Stimulated activated CD4-positive, alpha-beta T cell treated with anti-CD3 and anti-CD28 coated beads, Interleukin-2, amount 100 ng/mL, for 4 hours (primary cell): ENCODE measurements at places on chromosomes 5 and 9.
A peak's percentile ranks its signal among the peaks of the same experiment; 100 is the strongest.

DNA sequence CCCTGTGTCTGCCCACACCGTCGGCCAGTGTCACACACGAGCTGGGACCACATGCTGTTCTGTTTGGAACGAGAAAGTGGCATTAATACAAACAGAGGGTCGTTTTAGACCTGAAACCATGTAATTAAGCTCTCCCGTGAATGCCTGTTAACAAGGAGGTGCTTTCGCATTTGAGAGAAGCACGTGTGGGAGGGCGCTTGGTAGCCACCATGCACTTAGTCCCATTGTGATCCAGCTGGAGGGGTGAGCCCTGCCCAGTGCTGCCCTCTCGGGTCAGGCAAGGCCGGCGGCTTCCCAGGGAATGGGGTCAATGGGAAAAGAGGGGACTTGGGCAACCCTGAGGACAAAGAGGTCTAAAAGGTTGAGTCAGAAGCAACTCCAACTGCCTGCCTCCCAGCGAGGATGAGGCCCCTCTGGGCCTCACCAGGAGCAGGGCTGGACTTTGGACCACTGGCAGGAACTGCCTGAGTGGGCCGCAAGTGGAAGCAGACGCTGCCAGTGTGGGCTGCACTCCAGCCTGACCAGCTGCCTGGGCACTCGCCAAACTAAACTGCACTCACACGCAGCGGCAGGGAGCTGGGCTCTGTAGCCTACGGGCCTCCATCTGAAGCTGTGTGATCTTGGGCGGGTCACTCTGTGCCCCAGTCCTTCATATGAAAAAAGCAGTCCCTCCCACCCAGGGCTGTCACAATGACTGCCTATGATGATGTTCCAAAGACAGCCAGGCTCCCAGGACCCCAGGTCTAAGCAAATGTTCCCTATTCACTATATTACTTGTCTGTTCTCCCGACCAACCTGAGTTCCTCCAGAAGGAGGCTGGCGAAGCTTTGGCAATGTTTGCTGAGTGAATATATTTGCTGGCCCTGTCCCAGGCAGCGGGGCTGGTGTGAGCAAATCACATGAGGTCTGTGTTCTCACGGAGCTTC, 195.7 kb downstream of the CDK5RAP2 start:
- no peak for DNase-seq

GRCh38 chr5:1435369-1435768, 9.9 kb downstream of the SLC6A3 start:
- no peak for DNase-seq

DNA sequence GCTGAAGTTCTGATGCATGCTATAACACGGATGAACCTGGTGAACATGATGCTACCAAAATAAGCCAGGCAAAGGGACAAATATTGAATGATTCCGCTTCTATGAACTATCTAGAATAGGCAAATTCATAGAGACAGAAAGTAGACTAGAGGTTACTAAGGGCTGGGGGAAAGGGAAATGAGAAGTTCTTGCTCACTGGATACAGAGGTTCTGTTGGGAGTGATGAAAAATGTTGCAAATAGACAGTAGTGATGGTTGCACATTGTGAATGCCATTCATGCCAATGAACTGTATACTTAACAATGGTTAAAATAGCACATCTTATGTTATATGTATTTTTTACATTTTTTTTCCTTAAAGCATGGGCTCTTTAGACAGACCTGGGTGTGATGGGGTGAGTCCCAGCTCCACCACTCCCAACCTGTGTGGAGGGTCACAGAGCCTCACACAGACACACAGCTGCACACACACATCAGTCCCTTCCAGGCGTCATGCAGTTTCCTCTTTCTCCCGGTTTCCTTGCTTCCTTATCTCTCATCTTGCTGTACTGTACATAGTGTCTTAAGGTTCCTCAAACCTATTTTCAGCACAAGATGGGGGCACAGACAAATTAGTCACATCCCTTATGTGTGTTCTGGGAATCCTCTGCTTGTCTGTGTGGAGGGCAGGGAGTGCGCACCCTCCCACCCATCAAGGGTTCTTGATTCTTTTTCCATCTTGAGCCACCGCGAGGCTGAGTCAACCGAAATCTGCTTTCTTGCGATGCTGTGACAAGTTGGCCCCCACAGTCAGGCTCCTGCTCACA, 192.9 kb downstream of the CRB2 start:
- peak; percentile 21 for DNase-seq

GRCh38 chr5:71576241-71576640, 10.9 kb upstream of the MCCC2 start:
- DNase-seq, result no peak

DNA sequence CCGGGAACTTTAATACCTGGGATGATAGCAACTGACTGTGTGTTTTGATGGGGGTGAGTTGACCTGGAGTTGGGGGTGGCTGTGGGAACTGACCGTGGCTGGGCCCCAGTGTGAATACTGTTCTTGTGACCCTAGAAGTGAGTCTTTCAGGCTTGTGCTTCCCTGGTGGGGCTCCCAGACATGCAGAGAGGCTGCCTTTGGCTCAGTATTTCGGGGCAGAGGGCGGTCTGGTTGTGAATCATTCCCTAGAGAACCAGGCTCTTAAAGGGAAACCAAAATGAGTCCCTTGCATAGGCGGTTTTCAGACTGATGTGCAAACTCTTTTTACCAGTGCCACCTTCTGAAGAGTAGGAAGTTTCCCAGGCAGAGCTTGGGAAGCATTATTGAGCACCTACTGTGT, 132.1 kb downstream of the MACROH2A1 start:
- DNase-seq, result no peak

- DNase-seq, result no peak
Observed at GRCh38 chr5:136776022-136776927, 410.9 kb upstream of the TRPC7 start.

GRCh38 chr9:86222667-86223066, 36.8 kb downstream of the C9orf153 start:
- no peak for DNase-seq

- no peak for DNase-seq
Observed at GRCh38 chr5:572398-573019, 39.6 kb upstream of the CEP72 start.

DNA sequence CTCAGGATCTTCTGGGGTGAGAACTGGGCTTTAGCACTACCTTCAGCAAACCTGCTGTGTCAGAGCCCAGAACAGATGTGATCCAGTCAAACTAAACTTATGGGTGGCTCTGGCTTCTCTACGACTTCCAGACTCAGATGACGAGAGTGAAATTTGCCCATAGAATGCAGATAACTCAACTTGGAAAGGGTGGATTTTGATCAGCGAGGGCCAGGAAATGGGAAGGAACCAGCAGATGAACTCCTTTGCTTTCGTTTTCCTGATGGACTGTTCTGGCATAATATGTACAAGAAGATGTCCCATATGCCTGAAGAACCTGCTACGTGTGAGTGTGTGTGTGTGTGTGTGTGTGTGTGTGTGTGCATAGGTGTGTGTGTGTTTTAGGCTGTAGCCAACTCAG, 132.0 kb upstream of the MOCS2 start:
- no peak for DNase-seq

DNA sequence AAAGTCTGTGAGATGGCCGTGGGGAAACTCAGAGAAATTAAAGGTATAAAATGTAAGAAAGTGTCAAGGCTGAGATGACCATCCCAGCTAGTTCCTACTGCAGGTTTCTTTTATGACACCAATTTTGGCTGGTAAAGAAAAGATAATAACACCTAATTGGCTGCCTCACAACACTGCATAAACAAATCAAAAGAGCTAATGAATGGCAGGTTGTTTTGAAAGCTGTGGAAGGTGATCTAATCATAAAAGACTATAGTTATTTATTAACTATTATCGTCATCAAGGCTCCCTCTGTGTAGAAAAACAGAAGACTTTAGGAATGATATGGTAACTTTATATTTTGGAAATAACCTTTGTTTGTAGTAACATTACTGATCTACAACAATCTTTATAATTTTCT, 3.5 kb upstream of the SPINK5 start:
- no peak for DNase-seq

DNA sequence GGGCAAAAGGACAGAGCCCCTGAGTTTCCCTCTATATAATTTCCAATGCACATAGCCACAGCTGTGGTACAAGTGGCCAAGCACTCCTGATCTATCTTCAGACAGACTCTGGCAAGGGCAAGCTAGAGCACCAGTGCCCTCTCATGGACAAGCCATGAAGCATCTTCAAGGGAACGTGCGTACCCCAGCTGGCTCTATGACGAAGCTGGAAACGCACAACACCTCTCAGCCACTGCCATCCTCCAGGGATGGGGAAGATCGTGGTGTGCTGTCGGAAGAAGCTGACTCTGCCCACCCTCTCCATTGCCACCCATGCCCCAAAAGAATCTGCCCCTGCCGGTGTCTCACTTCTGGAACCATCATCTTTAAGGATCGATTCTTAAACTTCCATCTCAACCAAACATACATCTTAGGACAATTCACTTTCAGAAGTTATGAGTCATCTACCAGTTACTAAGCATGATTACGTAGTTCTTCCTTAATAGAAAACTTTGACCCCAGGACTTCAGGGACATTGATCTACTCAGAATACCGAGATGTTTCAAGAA, 482.9 kb downstream of the AGTPBP1 start:
- DNase-seq, result no peak

GRCh38 chr5:144469106-144469505, 298.4 kb downstream of the KCTD16 start:
- no peak for DNase-seq

- no peak for DNase-seq
Observed at GRCh38 chr9:88741335-88741734, 206.4 kb downstream of the NXNL2 start.

- no peak for DNase-seq
Observed at GRCh38 chr9:9730174-9730573, 882.6 kb downstream of the PTPRD start.

GRCh38 chr9:88187631-88188030, 49.4 kb upstream of the SPATA31C2 start:
- no peak for DNase-seq

GRCh38 chr9:18472841-18473251, 1.1 kb upstream of the ADAMTSL1 start:
- no peak for DNase-seq

- no peak for DNase-seq
Observed at GRCh38 chr5:133370036-133370831, 242.1 kb downstream of the FSTL4 start.

DNA sequence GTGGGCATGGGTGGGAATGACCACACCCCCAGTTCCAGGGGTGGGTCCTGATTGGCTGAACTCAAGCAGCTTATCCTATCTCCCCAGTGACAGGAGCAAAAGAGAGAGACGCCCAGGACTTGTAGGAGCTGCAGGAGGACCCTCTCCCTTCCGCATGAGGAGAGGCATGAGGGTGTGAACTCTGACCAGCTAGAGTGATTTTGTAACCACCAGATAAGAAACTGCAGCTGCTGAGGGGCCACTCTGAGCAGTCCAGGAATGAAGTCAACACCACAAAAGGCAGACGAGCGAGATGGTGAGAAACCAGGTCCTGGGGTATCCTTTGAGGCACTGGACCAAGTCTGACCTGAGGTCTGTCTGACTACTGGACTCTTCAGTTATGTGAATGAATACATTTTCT, 521.9 kb downstream of the BNC2 start:
- no peak for DNase-seq

DNA sequence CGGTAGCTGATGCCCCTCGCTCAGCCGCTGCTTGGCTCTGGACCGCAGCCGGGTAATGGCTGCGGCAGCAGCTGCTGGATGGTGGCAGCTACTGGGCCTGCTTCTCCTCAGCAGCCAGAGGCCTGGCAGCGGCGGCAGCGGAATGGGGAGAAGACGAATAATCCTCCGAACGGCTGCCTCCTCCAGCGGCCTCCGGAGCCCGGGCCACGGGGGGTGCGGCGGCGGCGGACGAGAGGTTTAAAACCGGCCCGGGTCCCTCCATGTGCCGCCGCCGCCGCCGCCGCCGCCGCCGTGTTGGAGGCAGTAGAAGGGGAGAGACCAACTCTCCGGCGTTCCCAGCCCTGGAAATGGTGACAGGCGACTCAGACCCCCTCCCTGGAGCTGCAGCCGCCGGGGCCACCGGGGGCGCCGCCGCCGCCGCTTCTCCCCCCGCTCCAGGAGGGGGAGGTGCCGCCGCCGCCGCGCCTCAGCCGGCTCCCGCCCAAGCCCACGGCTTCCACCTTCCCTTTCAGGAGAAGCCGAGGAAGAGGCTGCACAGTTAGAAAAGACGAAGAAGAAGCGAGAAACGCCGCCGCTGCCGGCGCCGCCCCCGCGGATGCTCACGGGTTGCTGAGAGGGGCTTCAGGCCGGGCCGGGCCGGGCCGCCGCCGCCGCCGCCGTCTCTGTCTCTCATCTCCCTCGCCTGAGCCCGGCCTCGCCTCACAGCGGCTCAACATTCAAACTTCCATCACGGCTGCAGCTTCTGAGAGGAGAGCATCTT, 118.4 kb upstream of the PRSS3 start:
- no peak for DNase-seq

GRCh38 chr5:1285883-1286291, 9.0 kb downstream of the TERT start:
- no peak for DNase-seq

- no peak for DNase-seq
Observed at GRCh38 chr5:54775645-54776044, 209.7 kb downstream of the ESM1 start.

DNA sequence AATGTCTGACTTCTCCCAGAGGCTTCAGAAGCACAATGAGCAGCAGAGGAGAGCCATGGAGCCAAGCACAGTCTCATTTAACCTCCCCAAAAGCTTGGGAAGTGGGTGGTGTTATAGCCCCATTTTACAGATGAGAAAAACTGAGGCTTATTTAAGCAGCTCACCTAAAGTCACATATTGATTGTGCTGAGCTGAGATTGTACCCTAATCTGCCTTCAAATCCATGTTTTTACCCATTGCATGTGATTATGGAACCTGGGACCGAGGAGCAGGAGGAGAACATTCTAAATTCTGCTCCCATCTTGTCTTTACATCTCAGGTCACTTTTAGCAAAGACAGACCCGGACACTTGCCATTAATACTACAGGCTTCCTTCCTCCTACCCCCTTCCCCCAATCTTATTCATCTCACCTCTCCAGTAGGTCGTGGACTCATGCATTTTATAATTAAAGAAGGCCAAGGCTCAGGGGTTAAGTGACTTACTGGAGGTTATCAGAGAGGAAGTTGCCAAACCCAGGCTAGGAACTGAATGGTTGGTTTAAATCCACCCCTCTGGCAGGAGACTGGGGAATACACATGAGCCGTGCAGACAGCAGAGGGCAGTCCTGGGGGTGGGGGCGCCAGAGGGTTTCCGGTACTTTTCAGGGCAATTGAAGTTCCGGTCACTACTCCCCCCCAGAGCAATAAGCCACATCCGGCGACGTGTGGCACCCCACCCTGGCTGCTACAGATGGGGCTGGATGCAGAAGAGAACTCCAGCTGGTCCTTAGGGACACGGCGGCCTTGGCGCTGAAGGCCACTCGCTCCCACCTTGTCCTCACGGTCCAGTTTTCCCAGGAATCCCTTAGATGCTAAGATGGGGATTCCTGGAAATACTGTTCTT, 51.0 kb upstream of the IL17B start:
- DNase-seq, result no peak
